ENCODE measurements at places on chromosomes 4 and X. TPM values are rescaled to one million over a fixed set of nuclear protein-coding genes. Genes with fewer than 3 reads are reported as not detected.
A peak's percentile ranks its signal among the peaks of the same experiment; 100 is the strongest.

DNA sequence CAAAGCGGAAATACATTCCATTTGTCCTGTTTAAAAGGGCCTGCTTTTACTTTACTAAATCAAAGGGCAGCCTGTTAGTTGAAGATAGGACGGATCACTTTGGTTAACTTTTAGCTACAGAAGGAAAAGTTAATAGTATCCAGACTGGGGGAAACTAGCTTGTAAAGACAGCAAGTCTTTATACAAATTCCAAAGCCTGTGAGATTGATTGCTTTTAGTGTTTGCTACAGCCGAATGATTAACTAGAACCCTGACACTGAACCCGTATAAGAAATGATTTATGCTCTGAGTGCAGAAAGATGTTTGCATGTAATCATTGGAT lies 93.4 kb downstream of the FRAS1 start:
- H3K27ac ChIP-seq: no peak overlapping the region
- H3K36me3 ChIP-seq: no peaks in the 10 kb centered on the region
- no peak for DNase-seq
- H3K27me3 ChIP-seq: peaks cover 2% of the 10 kb centered on the region
- H3K4me1 ChIP-seq: no peaks in the 10 kb centered on the region

GRCh38 chr4:80090090-80090489 lies 17.1 kb upstream of the ANTXR2 start:
- H3K27me3 ChIP-seq: peaks cover under 1% of the 10 kb centered on the region
- DNase-seq: no peak
- no peak overlapping the region for H3K4me3 ChIP-seq
- H3K4me1 ChIP-seq: peaks cover 9% of the 10 kb centered on the region

DNA sequence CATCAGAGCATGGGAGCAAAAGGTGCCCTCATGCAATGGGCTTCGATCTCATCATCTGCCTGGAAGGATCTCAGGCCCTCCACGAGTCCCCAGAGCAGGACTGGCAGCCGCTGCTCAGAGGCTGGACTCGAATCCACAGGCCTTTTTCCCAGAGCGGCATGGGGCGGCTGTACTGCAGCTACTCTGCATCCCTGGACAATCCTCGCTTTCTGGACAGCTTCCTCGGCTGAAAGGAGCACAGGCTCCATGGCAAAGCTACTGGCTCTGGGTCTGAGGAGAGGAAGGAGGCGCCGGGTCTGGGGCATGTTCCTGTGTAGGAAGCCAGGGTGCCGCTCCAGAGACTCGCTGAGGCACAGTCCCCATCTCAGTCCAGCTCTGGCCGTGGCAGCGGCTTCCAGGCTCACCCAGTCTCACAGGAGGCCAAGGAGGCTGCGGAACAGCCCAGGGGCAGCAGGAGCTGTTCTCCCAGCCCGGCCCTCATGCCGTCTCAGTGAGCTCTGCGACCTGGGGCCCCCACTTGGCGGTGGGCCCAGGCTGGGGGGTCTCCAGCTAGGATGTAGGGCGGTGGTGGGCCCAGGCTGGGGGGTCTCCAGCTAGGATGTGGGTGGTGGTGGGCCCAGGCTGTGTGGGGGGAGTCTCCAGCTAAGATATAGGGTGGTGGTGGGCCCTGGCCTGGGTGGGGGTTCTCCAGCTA lies 2.7 kb upstream of the SPON2 start:
- peaks cover 22% of the 10 kb centered on the region for H3K4me1 ChIP-seq
- no peak for DNase-seq
- H3K36me3 ChIP-seq: no peaks in the 10 kb centered on the region

DNA sequence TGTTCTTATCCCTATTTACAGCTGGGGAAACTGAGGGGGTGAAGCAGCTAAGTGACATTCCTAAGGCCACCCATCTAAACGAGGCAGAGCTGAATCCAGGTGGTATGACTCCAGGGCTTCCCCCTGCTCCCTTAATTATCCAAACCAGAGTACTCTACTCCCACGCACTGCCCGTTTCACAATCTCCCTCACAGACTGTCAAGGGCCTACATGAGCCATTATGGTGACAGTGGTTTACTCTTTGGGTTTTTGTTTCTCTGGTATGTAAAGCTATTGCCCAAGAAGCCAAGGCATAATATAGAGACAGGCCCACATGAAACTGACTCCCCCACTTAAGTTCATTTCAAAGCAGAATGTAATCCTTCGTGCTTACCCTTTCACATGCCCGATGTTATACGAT lies 95.1 kb downstream of the NHS start:
- H3K27ac ChIP-seq: no peak overlapping the region
- no peak for DNase-seq
- no peaks in the 10 kb centered on the region for H3K27me3 ChIP-seq
- H3K36me3 ChIP-seq: no peaks in the 10 kb centered on the region
- no peaks in the 10 kb centered on the region for H3K4me1 ChIP-seq

- no peaks in the 10 kb centered on the region for H3K4me1 ChIP-seq
- H3K36me3 ChIP-seq: no peaks in the 10 kb centered on the region
- no peaks in the 10 kb centered on the region for H3K27me3 ChIP-seq
These were observed 1150.4 kb upstream of the INTU start for GRCh38 chr4:126482311-126482710.

DNA sequence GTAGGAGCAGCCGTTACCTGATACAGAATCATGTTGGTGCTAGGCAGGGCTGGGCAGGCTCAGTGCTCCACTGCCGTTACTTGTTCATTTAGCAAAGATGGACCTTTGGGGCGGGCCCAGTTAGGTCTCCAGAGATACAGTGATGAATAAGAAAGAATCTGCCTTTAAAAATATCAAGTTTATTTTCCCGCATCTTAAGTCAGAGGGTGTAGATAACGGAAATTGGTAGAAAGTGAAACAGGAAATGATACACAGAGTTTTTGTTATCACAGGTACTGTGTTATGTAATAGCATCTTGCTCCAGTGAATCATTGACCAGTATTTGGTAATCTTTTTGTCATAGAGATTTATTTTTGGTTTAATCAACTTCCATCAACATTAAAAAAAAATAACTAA lies 5.5 kb downstream of the TMEM131L start:
- H3K27me3 ChIP-seq: no peaks in the 10 kb centered on the region
- H3K4me3 ChIP-seq: peak overlapping the region; percentile 98

PARM1 gene
- 0.07 TPM for total RNA-seq

Data from activated CD8-positive, alpha-beta T cell treated with anti-CD3 and anti-CD28 coated beads for 36 hours (primary cell).